Germinal center (tissue), 1 donor: ENCODE measurements at places on chromosomes 2 and 18.

DNA sequence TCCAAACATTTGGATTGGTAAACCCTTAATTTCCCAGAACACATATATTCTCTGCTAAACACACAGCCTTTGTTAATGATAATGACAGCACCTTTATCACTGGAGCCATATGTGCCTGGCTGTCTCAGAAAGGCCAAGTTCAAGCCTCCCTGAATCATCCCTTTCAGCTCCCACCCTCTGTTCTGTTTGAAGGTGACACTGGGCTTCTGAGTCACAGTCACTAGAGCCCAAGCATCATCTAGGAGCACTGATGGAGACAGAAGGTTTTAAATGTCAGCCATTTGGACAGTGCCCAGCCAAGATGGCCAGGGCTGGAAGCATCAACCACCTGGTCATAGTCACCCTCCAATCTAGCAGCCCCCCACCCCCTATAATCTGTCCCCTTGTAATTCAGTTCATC, 80.6 kb downstream of the NRP2 start:
- no peak for DNase-seq

- no peak for DNase-seq
Observed at GRCh38 chr2:237539681-237540080, 26.7 kb upstream of the PRLH start.

- DNase-seq: no peak
Observed at GRCh38 chr2:209578394-209579001, 154.7 kb downstream of the MAP2 start.

DNA sequence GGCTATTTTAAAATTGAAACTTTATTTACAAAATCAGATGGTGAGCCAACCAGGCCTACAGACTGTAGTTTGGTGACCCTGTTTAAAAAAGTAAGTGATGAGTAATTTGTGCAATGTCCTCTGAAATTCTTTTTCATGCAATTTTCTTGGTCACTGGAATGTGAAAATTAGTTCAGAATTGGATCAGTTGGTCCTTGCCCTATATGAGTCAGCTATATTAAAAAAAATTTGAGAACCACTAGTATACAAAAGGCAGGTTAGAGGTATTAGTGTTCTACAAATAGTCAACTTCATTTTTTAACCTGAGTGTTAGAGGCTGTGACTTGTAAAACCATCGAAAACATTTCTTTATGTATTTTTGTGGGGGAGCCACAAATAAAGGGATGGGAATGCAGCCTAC, 91.1 kb upstream of the NXPH2 start:
- DNase-seq: no peak

- DNase-seq: no peak
Observed at GRCh38 chr18:69995774-69996173, 48.1 kb upstream of the CD226 start.

DNA sequence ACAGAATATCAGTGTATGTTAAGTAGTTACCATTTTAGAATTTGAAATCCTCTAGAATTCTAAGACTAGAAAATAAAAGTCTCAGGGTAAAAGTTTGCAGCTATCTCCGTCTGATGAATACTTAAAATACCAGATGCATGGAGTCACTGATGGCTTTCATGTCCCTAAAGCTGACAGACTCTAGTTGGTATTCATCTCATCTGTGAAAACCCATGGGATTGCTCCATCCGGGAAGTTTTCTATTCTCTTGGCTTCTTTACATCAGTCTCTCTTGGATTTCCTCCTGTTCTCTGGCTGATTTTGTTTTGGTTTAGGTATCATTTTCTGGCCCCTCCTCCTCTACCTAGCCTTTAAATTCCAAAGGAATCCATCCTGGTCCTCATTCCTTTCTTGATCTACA, 465.6 kb upstream of the POU3F3 start:
- no peak for DNase-seq

DNA sequence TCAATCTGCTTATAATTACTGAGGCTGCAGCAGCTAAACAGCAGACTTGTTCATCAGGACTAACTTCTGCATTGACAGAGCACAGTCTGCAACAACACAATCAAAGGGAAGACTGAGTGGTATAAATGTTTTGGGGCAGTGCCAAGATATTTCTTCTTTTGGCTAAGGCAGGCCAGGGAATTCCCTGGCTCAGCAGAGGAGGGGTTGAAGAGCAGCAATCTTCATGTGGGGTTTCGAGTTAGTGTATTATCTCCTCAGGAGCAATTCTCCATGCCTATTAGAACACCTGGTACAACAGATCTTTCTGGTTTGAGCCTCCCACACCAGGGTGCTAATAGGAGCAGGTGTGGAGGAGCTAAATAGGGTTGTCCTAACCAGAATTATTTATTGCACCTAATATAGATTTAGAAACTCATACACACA, 103.0 kb upstream of the STK17B start:
- peak; percentile 66 for DNase-seq

GRCh38 chr2:105187531-105187930, 54.0 kb upstream of the GPR45 start:
- no peak for DNase-seq
